ENCODE measurements at places on chromosomes 16 and 17. TPM values are rescaled to one million over a fixed set of nuclear protein-coding genes. Genes with fewer than 3 reads are reported as not detected.

Gene PROCA1
- total RNA-seq, result 0.73 TPM

Gene CLDN6
- total RNA-seq, result not detected

Gene KRT27
- total RNA-seq, result not detected

Gene FADS6
- total RNA-seq, result 0.19 TPM

Gene KCNAB3
- total RNA-seq, result 0.32 TPM

Gene GEMIN4
- 12.6 TPM for total RNA-seq

Gene DNAH2
- not detected for total RNA-seq

Gene UTP18
- total RNA-seq, result 6.9 TPM

Gene HS3ST2
- total RNA-seq, result 0.11 TPM

Gene CDYL2
- 4.2 TPM for total RNA-seq

Gene NPIPA3
- total RNA-seq, result 1.4 TPM

Gene PSKH1
- 18.1 TPM for total RNA-seq

Gene RHBDL1
- total RNA-seq, result 2.1 TPM

Gene EVI2A
- total RNA-seq, result 3.0 TPM

Gene PERCC1
- 0.35 TPM for total RNA-seq

Gene SLC13A2
- not detected for total RNA-seq

Gene NGFR
- total RNA-seq, result 10.0 TPM

Gene MRPS23
- total RNA-seq, result 86.7 TPM

Gene PRAC2
- total RNA-seq, result not detected

Gene FOXF1
- 0.05 TPM for total RNA-seq

Gene GDPD1
- 2.5 TPM for total RNA-seq

Gene SCNN1B
- total RNA-seq, result 0.27 TPM

Gene VMO1
- total RNA-seq, result 0.70 TPM

Gene KCNJ12
- total RNA-seq, result 12.6 TPM

Gene ODAD4
- total RNA-seq, result 0.76 TPM

Gene PMFBP1
- 0.19 TPM for total RNA-seq

Gene TPSAB1
- 9.4 TPM for total RNA-seq

Gene ACSM2A
- not detected for total RNA-seq

Data from Right ventricle myocardium inferior (tissue), 1 donor.